NCI-H2029 (cell line): ENCODE measurements at places on chromosomes 2 and 18.

DNA sequence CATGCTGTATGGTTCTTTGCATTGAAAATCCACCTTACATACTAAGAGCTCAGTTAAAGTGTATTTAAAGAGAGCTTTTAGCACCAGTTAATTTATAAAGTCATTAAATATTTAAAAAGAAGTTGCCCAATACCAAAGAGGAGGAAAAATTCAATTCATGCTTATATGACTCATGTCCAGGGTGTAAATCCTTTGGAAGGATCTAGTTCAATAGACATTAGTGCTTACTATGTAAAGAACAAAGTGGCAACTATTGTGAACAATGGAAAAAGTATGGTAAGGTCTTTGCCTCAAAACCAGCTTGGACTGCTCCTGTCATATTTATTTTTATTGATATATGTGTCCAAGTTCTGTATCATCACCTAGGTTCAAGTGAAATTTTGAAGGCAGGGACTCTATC lies 90.5 kb downstream of the SCN9A start:
- no peak for DNase-seq

DNA sequence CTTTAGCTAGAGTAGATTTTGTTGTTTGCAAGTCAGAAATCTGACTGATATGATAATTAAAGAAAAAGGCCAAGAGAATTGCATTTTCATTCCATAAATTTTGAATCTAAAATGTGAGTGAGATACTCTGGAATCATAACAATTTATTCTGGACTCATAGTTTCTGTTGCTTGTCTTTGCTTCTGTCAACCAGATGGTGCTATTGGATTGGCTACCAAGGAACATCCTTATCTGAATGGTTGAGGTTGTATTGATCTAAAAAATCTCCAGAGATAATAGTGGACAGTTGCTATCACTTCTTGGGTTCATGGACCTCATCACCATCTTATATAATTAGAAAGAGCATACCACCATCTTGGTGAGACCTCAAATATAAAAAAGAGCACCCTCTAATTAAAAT lies 34.0 kb upstream of the CPS1 start:
- no peak for DNase-seq

DNA sequence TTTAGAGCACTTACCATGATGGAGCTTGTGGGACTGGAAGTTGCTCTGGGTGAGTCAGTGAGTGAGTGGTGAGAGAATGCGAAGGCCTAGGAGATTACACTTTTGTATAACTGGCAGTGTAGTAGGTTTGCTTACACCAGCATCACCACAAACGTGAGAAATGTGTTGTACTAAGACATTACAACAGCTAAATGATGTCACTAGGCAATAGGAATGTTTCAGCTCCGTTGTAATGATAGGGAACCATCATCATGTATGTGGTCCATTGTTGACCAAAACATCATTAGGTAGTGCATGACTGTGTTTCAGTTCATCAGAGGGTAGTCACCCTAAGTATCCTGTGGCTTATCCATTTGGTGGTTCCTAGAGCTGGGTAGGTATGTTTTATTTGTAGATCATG lies 11.9 kb downstream of the ZNF407 start:
- no peak for DNase-seq

DNA sequence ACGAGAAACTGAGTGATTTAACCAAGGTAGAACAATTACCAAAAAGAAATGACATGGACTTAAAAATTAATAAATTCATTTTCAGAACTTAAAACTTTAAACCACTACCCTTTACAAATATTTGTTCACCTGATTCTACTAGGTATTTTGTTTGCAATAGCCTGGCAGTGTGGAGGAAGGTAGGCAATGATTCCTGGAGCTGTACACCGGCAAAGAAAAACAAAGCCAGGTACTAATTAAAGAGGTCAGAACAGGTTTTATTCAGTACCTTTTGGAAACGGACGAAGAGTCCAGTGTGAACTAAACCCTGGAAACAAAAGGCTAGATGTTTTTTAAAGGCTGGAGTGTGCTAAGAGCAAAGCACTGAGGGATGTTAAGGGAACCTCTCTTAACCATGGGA lies 561.3 kb upstream of the FSHR start:
- DNase-seq = no peak

GRCh38 chr2:147846412-147847081 lies 1.7 kb downstream of the ACVR2A start:
- DNase-seq = no peak

- DNase-seq = no peak
These were observed 117.3 kb downstream of the FEZ2 start for GRCh38 chr2:36480636-36481035.

- DNase-seq = no peak
These were observed 113.5 kb upstream of the RAB6C start for GRCh38 chr2:129865976-129866375.

DNA sequence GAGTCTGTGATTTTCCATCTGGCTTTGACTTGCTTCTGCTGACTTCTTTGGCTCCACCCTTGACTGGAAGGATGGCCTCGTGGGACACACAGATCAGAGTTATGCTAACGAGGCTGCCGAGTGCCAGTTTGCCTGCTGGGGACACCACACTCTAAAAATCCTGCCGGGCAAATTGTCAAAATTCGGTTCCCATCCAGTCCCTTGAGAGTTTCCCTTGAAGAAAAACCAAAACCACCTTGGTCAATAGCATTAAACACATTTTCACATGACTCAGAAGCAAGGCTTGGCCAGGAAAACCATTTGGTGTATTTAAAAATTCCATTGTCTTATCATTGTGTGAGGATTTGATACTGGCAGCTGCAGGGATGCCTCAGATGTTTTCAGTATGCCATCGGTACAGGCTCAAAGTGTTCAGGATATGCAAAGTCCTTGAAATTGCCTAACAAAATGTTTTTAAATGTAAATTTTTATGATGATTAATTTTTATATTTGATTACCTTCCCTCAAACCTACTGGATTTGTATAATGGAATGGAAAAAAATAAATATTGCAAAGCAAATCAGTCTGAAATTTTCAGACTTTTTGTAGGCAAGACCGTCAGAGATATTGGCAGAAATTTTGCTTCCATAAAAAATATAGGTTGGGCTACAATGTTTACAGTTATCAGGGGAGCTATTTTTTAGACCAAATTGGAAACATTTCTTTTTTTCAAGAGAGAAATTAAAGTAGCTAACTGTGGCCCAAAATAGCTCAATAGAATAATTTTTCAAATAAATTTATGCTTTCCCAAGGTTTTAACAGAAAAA lies 41.6 kb downstream of the KCNE4 start:
- DNase-seq = no peak

GRCh38 chr2:5851410-5851809 lies 159.2 kb downstream of the SOX11 start:
- DNase-seq = no peak

DNA sequence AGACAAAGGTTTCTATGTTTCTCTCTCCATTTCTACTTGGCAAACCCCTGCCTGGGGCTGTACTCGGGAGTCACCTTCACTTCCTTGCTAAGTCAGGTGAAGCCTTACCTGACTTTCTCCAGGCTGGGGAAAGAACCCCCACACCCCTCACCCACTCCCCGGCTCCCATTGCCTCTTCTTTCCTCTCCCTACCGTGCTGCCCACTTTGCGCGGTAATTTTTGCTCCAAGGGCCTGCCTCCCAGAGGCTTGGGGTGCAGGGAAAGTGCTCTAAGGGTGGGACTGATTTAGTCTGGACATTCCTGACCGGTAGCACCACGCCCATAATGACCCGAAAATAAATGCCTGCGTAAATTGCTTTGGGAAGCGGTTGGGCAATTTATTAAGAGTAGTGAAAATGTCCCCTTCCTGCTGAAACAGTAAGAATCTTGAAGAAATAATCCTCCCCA lies 49.1 kb upstream of the ATP6V1B1 start:
- DNase-seq = no peak

DNA sequence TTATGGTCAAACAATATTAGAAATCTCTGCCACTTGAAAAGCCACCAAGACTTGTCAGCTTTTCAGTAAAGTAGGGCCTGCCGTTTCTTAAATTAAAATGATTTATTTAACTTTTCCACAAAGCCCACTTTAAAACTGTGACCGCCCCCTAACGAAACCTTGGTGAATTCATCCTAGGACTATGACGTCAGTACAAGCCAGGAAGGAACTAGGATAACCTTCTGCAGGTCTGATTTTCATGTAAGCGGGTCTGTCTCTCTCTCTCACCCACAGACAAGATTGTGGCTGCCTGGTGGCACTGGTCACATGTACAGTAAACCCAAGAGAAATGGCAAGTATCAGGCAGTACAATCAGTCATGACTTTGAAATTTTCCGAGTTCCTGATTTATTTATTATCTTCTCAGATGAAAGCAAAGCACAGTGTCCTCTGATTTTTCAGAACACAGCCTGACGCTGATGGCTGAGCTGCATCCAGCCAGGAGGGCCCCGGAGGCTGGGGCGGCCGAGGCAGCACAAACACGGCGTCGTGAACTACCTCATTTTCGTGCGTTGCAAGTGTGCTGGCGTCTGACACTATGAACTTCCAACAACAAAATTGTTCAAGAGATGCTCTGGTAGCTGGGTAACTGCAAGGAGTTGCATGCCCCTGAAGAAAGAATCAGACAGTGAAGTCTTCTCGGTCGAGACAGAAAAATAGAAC lies 18.9 kb downstream of the SALL3 start:
- DNase-seq = no peak

- DNase-seq = no peak
These were observed 18.8 kb upstream of the CCDC195 start for GRCh38 chr2:224734949-224735348.

DNA sequence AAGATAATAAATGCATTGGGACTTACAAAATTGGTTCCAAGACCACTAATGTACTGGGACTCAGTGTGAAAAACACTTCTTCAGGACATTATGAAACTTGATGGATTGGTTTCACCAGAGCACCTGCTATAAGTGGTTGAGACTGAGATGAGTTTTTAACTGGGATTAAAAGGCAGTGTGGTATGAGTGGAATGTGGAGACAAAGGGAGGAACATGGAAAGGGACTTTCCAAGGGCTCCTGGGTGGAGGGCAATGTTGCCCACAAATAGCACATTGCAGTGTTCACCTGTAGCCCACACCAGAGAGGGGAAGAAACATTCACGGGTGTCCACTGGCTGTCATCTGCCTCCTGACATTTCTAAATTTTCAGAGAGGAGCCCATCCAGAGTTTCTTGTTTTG lies 253.3 kb upstream of the TANK start:
- no peak for DNase-seq

DNA sequence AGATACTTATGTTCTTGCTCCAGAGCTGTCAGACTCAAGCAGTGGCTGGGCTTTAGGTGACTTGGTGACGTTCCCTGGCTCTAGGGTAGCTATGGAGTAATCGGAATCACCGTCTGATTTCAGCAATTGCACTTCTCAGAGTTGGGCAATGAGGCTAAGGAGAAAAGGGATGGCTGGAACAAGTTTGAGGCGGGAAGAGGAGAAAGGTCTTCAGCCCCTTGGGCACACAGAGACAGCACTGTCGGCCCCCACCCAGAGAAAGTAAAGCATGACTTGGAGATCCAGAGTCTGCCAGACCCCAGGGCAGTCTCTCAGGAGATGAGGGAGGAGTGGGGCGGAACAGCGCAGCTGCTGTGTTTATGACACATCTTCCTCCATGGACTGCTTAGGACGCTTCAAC lies 114.5 kb downstream of the KLHL29 start:
- no peak for DNase-seq

DNA sequence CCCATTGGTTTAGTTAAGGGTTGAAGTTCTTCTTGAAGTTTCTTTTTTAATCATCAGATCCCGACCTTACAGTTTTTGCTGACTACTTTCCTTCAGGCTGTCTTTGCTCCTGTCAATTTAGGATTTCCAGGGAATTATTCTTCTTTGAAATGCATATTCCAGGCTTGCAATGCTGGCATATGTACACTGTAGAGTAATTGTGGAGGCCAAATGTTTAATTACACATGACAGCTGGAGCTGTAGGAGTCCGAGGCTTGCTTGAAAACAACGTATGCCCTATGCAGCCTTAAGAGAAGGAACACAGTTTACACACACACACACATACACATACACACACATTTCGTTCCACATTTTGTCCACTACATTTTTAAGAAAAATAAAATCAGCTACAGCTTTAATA lies 602.3 kb downstream of the TMEM182 start:
- DNase-seq = no peak

DNA sequence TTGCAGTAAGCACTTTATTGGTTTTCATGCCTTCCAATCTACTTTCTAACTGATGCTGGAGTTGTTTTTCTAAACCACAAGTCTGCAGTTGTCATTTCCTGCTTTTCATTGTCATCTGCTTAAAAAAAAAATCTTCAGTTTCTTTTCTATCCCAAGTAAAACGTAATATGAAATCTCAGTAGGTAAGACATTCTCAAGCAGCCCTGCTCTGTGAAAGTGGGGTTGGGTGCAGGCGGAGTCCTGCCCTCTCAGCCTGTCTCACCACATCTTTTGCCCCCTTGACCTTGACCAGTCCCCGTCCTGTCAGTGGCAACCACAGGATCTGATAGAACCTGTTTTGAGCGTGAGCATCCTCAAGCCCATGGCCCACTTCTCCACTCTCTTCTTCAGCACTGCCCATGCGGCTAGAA lies 80.0 kb upstream of the CPO start:
- DNase-seq = no peak

DNA sequence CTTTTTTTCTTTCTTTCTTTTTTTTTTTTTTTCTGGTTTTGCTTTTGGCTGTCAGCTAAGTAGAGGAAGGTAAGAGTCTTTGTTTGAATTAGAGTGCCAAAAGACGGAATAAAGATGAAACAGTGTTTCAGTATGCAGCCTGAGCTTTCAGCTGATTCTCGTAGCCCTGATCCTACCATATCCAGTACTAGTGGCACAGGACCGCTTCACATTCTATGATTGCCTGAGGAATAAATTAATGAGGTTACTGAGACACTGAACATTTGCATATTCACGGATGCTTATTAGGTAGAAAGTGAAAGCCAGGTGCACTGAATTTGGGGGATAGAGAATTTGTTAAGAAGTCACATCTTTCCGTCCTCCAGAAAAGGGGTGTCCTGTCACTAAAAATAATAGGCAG lies 421.5 kb upstream of the POU3F3 start:
- DNase-seq = no peak

DNA sequence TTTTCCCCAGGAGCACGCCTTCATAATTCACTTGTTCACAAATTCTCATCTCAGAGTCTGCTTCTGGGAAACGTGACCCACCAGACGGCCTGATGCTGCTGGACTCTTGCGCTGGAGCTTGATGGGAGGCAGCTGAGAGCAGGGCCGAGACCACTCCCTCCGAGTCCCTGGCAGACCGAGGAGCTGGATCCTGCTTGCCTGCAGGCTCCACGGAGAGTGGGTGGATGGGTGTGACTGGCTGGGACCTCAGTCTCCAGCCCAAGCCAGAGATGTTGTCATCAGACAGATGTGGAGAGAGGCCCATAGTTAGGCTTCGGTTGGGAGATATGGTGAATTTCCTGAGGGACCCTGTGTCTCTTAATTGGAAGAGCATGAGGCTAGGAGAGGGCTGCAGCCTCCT lies 76.4 kb downstream of the TSN start:
- DNase-seq = no peak
